Cerebellum (tissue), 4 donors: ENCODE measurements at places on chromosomes 6 and 20. TPM values are rescaled to one million over a fixed set of nuclear protein-coding genes. Genes with fewer than 3 reads are reported as not detected.

DNA sequence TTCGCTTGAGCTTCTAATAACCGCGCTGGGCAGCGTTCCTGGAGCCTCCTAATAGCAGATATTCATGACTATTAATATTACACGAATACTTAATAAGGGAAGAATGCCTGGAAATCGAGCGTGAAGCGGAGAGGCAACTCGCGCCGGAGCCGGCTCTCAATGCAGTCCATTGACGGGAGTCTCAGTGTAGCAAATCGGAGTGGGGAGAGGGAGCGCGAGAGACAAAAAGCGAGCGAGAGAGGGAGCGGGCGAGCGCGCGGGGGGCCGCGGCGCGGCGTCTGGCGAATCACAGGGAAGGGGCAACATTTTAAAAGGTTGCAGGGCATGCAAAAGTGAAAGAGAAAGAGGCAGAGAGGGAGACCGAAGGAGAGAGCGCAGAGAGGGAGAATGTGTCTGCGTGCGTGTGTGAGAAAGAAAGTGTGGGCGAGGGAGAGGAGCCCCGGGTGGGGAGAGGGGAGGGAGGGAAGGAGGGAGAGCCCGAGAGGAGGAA, 2.9 kb downstream of the TFAP2A start:
- DNase-seq, result peak; percentile 32

DNA sequence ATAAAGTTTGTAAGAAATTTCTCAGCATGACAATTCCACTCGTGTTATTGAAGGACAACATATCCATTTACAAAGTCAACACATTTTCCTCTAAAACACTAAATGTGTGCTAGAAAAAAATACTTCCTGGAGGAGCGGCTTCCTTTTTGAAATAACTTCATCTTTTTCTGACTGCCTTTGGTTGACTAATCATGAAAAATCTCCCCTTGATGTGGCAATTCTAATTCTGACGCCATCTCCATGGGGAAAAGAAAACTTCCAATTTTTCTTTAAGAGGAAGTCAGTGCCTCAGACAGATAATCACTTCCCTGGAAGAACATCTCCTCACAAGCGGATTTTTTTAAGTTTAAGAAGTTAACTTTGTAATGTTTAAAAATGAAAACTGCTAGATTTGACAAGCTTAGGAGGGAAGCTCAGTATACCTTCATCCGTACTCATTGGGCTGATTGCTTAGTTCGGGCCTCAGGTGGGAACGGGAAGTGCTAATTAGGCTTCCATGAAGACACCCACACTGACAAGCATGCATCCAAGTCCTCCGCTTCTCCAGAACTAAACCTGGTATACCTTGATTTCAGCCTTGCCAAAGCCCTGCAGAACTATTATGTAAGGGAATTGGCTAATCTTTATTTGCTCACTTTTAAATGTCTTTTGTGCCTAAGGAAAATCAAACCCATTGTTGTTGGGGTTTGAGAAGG, 35.1 kb upstream of the DUSP22 start:
- no peak for DNase-seq

- no peak for DNase-seq
Measured at GRCh38 chr20:48804300-48804980, 23.4 kb downstream of the PREX1 start.

SAMD5 gene
- total RNA-seq, result 15.5 TPM

IL20RA gene
- 0.36 TPM for total RNA-seq
